ENCODE measurements at places on chromosomes 16 and 17.

- DNase-seq, result no peak
These were observed 1.4 kb downstream of the PYY start for GRCh38 chr17:43952351-43952723.

DNA sequence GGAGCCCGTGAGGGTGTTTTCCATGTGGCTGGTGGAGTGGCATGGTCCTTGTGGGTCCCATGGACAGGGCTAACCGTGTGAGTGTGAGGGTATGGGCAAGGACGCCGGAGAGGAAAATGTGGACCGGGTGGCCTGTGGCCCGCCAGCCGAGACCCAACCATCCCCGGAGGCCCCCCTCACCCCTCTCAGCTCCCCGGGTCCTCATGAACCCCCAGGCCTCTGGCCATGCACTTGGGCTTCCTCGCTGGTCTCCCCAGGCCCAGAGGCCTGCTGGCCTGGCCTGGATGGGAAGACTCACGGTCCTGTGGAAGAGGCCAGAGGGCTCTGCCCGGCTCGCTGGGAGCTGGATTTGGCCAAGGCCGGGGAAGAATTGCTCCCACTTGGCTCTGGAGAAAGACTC, 13.1 kb downstream of the RAP1GAP2 start:
- DNase-seq, result no peak

GRCh38 chr16:83244057-83244456, 563.7 kb upstream of the HSBP1 start:
- DNase-seq, result no peak

DNA sequence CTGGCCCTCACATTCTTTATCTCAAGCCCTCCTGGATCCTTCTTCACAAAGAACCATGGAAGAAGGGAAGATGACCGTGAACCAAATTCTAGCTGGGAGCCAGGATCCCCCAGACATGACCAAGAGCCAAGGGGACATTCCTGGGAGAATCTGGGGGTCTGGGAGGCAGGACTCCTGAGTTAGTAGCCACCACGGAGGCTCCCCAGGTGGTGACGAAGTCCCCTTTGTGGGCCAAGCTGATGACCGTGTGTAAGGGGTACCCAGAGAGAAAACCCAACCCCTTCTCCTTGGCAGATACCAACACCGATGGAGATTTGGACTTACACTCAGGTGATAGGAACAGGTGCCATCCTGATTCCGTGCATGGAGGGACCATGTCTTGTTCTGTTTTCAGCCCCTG, 6.8 kb upstream of the GFAP start:
- no peak for DNase-seq

DNA sequence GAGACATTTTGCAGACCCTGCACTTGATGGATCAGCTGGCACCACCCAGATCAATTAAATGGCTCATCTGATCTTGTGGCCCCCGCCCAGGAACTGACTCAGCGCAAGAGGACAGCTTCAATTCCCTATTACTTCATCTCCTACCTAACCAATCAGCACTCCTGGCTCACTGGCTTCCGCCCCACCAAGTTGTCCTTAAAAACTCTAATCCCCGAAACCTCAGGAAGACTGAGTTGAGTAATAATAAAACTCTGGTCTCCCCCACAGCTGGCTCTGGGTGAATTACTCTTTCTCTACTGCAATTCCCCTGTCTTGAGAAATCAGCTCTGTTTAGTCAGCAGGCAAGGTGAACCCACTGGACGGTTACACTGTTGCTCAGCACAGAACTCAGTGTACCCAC, 23.6 kb downstream of the SPPL2C start:
- DNase-seq, result no peak

DNA sequence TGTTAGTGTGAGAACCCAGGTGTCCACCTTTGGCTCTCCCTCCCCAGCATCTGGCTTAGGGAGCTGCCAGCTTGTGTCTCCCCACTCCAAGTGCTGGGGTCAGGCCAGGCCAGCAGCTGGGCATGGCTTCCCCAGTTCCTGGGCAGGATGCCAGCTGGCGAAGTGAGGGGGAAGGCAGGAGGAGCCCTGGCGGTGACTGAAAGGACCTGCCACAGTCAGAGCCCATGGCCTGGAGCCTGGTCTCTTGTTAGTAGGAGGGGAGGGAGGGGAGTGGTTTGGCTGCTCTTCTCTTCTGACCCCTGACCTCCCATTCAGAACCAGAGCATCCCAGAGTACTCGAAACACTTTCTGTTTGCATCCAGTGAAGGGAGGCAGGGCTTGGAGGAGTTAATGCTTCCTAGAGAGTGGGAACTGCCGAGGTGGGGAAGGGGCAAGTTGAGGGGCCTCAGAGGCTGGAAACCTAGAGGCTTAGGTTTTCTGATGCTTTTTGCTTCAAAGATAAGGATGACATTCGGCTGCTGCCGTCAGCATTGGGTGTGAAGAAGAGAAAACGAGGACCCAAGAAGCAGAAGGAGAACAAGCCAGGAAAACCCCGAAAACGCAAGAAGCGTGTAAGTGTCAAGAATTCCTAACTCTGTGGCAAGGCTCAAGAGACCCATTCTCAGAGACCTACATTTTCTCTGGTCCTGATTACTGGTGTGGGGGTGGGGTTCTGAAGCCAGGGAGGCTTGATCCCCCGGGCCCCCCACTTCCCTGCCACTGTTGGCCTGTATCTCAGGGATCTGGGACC, 772 bp downstream of the CHD3 start:
- DNase-seq, result peak; percentile 33
